NCI-H1092 (cell line): ENCODE measurements at places on chromosomes 2 and 18.

DNA sequence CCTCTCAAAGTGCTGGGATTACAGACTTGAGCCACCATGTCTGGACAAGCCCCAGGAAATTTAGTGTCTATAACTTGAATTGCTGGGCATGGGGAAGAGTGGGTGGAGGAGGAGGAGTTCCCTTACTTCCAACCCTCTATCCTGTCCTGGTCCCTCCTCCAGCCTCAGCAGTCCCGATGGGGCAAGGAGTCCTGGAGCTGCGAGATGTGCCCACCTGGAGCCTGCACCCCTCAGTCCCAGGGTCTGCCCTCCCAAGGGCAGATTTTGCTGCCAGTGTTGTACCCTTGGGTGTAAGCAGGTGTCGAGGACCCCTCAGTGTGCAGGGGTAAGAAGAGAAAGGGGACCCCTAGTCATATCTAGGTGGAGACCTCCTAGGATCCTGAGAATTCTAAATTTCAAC, 2.8 kb downstream of the VAMP8 start:
- no peak for DNase-seq

GRCh38 chr18:21912339-21913239, 172.0 kb downstream of the MIB1 start:
- DNase-seq, result no peak

GRCh38 chr18:66995270-66995669, 391.4 kb upstream of the CDH19 start:
- DNase-seq, result no peak

DNA sequence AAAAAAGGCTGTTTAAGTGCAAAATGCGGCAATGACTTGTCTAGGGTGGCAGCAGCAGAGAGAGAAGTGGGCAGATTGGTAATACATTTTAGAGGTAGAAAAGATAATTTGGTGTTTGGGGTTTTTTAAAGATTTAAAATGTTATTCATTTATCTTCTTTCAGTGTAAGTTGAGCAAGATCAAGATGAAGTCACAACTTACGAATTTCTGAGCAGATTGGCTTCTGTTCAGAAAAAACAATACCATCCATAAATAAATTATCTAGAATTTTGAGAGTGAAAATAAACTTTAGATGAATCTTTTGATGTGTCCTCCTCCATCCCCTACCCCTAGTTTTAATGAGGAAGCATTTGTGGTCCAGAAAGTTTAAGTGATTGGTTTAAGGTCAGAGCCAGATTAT, 47.9 kb upstream of the FAM171B start:
- no peak for DNase-seq
